Choroid plexus epithelial cell (primary cell): ENCODE measurements at places on chromosomes 3 and 15.

DNA sequence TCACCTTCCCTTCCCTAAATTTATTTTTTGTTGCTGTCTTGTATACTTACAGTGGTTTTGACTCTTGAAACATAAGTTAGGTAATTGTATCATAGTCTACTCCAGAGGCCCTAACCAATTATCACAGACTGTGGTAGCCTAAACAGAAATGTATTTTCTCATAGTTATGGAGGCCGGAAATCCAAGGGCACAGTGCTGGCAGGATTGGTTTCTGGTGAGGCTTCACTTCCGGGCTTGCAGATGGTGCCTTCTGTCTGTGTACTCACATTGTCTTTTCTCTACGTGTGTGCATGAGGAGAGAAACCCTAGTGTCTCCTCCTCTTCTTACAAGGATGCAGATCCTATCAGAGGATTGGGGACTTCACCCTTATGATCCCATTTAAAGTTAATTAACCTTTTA lies 290.2 kb upstream of the KCNMB2 start:
- DNase-seq = no peak

DNA sequence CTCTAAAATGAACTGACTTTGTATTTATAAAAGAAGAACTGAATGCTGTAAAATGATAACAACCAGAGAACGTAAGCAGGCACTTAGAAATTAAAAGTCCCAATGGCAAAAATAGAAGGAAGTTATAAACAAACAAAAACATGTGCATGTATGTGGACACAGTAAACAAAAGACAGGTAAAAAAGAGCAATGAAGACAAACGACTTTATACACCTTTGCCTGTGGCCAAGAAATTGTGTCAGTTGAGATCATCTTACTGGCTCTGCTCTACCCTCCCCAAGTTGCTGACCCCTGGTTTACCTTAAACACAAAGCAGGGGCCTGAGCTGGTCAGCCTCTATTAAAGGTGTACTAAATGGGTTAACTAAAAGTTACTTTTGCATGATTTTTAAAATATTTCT lies 41.7 kb upstream of the GP5 start:
- no peak for DNase-seq

- DNase-seq = peak; percentile 55
These were observed 20.6 kb upstream of the EPHB3 start for GRCh38 chr3:184540777-184541681.

DNA sequence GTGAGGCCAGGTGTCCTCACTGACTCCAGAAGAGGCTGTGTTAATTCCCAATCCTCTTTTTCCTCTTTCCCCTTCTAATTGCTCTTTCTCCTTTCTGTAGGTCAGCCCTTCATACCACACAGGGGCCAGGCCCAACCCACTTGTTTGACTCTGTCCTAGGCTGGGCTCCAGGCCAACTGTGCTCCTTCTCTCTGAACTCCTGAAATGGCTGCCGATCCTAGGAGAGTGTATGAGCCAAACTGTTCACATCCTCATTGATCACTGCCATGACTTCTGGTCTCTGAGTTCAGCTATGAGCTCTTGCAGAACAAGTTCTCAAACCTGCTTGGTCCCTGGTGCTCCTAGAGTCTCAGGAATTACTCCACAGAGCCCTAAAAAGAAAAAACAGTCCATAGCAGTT lies 145.1 kb downstream of the VGLL4 start:
- peak; percentile 83 for DNase-seq

GRCh38 chr3:147187687-147188086 lies 218.7 kb downstream of the ZIC4 start:
- no peak for DNase-seq

DNA sequence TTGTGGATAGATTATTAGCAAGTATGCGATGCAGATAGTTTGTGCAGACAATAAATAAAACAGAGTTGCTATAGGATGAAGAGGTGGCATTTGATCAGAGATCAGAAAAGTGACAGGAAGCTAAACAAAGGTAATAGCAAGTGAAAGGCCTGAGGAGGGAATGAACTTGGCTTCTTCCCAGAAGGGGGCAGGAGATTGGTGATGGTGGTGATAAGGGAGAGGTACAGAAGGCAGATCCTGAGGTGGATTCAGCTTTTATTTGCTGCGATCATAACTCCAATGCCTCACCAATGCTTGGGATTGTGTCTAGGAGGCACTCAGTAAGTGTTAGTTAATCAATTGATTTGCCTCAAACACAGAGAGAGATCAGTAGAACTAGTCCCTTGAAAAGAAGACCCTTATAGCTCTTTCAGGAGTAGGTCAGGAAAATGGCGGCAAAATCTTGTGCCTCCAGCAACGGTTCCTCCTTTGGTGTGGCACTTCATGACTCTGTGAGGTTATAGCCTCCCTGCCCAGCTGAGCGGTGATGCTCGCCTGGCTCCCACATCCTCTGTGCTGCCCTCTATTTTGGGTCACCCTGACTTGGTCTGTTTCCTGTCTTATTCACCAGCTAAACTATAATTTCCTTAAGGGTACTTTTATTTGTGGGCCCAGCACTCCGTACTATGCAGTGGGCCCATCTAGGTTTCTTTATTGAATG lies 37.5 kb downstream of the TGFBR2 start:
- DNase-seq = no peak

DNA sequence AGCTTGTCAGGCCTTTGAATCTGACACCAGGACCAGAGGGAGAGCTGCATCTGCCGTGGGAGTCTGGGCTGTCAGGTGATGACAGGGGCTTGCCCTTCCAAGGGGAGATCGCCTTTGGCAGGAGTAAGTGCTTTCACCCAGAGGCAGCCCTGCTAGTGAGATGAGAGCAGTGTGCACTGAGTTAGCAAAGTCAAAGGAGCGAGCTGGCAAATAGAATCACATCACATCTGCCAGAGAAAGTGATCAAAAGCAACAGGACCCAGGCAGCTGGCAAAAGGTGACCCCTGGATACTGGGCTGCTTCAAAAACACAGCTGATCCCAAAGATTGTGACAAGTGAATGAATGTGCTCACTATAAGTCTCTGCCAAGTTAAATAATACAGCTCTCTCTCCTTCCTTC lies 36.1 kb upstream of the PYDC2 start:
- DNase-seq = no peak

GRCh38 chr15:35705884-35706585 lies 160.1 kb upstream of the DPH6 start:
- peak; percentile 45 for DNase-seq

DNA sequence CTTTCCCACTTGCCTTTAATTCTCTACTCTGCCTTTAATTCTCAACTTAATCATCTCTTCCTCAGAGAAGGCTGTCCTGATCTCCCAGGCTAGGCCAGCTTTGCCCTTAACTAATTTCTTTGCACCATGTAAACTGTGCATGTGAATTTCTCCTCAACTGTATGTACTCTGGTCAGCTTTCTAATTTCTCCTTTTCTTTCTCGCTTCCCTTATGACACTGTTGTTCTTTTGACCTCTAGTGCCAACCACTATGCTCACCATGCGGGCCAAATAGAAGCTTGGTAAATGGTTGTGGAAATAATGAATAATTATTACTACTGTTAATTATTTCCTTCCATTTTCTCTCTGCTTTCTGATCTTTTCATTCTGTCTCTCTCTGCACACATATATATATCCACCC lies 269.0 kb upstream of the CRBN start:
- DNase-seq = no peak

GRCh38 chr3:4947028-4947427 lies 32.2 kb upstream of the BHLHE40 start:
- no peak for DNase-seq

DNA sequence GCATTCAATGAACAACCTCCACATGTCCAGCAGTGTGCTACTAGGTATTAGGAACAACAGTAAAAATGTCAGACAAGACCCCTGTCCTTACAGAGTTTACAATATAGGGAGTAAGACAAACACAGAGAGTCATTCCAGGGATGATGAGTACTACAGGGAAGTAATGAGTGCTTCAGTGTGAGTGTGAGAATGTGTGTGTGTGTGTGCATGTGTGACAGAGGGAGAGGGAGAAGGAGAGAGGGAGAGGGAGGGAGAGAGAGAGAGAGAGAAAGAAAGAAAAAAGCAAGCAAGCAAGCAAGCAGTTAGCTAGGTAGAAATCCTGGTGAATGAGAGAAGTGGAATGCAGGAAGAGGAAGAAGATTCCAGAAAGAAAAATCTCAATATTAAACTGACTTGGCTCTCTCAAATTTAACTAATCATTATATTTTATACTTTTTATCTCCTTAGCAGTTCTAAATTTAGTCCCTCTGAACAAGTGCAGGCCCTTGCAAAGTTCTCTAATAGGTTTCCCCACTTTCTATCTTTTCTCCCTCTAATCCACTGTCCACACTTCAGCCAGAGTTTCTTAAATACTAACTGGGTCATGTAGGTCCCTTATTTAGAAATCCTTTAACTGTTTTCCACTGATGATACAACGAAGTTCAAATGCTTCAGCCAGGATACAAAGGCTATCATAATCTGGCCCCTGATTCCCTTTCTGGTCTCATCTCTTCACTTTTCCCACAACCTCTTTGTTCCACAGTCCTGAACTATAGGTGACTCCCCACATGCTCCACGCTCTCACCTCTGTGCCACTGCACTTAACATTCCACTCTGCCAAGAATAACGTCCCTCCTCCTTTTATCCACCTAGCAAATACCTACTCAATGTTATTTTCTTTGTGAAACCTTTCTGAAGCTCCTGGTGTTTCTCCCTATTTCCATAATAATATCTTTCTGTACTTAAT lies 10.3 kb downstream of the DCBLD2 start:
- DNase-seq = peak; percentile 40

GRCh38 chr3:104190681-104191080 lies 1176.0 kb upstream of the ALCAM start:
- peak; percentile 61 for DNase-seq

DNA sequence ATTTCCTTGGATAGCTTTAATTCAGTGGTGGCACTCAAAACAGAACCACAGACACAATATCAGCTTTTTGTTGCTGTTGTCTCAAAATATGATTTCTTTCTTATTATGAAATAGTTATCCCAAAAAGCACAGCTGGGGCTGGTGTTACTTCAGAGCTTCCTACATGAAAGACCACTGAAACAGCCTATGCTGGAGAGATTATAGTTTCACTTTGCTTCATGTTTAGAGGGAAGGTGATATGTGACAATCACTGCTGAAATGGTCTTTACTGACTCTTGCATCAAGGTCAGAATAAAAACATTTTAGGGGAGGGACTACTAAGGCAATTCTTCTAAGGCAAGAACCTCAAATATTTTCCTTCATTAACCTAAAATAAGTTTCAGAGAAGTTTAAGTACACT lies 190.7 kb downstream of the TNIK start:
- DNase-seq = no peak

GRCh38 chr15:49521802-49522201 lies 98.8 kb downstream of the FGF7 start:
- peak; percentile 65 for DNase-seq

DNA sequence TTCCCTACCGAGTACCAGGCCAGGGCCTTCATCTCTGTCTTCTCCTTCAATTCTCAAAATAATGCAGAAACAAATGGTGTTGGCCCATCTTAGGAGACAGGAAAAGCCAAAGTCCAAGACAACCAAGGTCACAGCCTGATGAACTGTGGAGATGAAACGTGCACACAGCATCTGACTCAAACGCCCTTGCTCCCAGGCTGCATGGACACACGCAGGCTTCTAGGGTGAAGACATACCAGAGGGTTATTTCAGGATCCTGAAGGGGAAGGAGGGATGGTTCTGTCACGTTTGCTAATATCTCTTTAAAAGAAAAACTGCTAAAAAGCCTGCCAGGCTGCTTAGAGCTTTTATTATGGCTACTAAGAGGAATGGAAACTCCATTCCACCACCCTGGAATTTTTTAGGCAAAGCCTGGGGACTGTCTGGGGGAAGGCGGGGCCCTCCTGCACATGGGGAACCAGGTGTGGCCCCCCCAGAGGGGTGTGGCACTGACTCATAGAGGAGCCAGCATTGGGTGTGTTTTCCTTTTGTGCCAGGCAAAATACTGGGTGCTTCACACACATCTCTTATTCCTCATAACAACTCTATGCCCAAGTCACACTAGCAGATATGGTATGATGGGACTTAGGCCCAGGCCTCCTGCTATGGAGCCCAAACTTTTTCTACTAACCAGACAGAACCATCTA lies 62.9 kb downstream of the UMPS start:
- no peak for DNase-seq

GRCh38 chr3:39383881-39384664 lies 903 bp downstream of the SLC25A38 start:
- peak; percentile 95 for DNase-seq

- DNase-seq = no peak
These were observed 12.2 kb upstream of the MAPK6 start for GRCh38 chr15:52006702-52007340.

DNA sequence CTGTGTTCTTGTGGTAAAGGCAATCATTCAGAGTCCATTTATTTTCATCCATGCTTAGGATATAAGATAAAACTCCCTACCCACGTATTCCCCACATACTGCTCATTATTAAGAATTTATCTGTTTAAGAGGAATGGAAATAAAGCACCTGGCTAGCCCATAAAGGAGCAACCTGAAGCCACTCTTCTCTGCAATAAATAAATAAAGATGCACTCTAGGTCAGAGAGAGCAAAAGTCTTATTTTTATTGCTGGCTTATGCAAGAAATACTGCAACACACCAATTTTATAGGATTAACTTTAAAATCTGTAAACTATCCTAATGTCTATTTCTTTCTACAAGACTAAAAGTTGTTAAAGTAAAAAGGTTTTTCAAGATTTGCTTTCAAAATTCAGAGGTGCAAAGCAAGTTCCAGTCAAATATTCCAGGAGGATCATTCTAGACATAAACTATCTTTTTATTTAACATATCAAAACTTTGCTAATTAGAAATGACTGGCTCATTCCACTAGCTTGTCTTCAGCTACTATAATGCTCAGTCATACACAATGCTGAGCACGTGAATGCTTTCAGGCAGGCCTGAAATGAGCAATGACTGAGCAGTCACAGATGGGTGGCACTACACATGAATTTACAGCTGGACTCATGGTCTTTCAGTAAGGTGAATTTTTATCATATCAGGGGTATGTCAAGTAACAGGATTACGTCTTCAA lies 7.1 kb downstream of the TJP1 start:
- DNase-seq = peak; percentile 51

GRCh38 chr15:65100442-65100841 lies 14.6 kb downstream of the UBAP1L start:
- no peak for DNase-seq

- DNase-seq = no peak
These were observed 10.6 kb downstream of the IL17RB start for GRCh38 chr3:53856964-53857363.

DNA sequence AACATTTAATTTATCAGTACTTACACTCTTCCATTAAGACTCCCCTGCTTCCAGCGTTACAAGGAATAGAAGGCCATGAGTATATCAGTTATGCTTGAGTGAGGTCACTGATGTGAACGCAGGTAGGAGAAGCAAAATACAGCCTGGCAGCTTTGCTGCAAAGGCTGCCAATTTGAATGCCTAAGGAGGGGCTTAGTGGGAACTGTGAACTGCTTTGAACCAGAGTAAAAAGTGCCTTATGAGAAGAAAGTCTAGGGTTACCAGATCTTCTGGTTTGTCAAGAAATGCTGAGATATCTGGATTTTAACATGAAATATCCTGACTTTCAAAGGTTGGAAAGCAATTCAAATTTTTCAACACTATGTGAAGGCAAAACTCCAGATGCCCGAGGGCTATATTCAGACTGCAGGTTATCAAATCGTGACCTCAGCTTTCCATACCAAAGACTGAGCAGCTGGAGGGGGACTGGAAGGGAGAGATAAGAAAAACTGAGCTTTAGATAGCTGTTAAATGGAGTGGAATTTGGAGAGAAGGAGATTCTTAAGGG lies 446.3 kb upstream of the NECTIN3 start:
- DNase-seq = no peak
